C1 segment of cervical spinal cord (tissue), 14 donors: ENCODE measurements at places on chromosomes 2 and 18.
A peak's percentile ranks its signal among the peaks of the same experiment; 100 is the strongest.

DNA sequence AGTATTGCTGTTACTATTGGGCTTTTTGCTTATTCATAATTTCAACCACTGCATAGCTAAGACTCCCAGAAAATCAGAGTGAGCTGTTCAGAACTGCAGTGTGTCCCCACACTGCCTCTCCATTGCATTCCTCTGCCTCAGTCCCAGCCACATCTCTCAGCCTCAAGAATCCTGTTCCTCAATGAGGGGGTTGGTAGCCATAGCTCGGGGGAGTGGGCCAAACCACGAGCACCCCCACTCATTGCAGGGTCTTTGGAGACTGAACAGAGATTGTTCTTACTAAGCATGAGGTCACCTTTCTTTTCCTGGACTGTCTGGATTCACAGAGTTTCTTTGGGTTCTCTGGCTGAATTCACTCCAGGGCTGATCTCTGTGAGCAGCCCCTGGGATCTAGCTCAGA, 161.1 kb downstream of the GFPT1 start:
- no peak for DNase-seq

DNA sequence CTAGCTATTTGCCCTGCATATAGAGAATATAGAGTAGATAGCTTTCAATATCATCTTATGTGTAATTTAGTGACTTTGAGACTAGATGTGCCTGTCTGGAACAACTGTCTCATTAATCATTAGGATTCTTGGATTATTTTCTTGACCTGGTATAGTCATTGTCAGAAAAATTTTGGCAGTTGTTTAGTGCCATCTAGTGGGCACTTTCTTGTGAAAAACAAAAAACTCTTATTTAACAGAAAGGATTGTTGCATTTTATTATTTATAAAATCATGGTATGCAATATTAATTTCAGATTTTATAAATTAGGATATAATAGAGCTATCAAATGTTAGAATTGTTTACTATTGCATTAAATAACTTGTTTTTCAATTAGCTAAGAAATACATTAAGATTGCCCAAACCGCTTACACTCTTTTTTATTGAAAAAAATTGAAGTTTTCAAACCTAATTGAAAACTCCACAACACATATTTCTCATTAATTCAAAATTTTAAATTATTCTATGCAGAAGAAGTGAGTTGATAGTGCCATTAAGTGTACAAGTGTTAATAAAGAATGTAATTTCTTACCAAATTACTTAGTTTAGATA, 80.3 kb downstream of the DYNAP start:
- DNase-seq = no peak

- no peak for DNase-seq
Observed at GRCh38 chr2:169324581-169325260, 37.6 kb downstream of the LRP2 start.

DNA sequence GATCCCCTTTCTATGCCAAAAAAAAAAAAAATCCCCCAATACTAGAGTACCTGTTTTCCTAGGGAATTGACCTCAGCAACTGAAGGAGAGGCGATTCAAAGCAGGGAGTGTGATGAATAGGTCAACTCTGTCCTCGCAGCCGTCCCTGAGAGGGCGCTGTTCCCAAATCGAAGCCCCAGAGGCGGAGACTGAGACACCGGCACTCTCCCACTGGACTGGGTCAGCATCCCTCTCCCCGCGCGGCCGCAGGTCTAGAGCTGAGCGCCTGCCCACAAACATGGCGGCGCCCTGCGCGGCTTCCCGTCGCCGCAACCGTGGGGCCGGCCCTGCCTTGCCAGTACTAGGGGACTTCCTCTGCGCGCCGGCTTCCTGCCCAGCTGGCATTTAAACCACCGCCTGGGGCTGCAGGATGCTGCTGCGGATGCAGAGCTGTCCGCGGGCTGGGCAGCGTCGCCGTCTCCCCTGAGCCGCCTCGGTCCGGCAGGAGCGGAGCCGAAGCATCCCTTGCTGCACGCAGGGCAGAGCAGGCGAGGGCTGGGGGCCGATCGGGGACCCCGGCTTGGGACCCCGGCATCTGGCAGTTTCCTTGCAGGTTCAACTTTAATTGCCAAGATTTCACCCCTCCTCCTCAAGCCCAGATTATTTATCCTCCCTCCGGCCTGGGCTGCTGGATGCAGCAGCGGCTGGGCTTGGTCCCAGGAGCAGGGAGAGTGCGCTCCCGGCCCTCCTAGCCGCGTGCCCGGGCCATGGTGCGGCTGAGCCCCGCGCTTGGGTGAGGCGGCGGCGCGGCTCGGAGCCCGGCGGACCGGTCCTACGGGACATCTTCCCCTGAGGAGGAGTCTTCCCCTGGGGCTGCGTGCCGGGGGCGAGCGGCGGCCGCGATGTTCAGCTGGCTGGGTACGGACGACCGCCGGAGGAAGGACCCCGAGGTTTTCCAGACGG, at the start of gene EHD3:
Gene EHD3 (plus strand): TSS at position 412 of the 942 bp plus-strand sequence. CDS start 470 bp downstream, at position 882.
- peak; percentile 95 for DNase-seq

DNA sequence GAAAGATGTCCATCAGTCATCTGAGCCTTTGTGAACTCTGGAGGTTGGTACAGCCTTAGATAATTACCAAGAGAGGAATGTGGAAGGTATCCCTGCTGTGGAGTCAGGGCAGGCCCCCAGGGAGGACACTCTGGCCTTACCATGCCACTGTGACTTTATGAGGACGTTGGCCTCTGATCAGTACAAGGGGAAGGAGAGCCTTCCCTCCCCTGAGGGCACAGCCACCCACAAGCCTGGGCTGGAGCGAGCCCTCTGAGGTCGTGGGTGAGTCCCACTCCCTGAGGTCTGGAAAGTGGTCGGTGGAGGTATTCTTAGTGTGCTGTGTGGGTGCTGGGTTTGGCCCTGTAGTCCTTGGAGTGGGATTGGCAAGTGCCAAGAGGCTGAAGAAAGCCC, 91.6 kb downstream of the STPG4 start:
- DNase-seq = no peak

GRCh38 chr2:181430406-181431118, 26.6 kb upstream of the ITGA4 start:
- no peak for DNase-seq

GRCh38 chr2:43309935-43310334, 83.5 kb upstream of the ZFP36L2 start:
- DNase-seq = no peak

GRCh38 chr2:101725515-101726192, 28.1 kb downstream of the MAP4K4 start:
- DNase-seq = no peak

DNA sequence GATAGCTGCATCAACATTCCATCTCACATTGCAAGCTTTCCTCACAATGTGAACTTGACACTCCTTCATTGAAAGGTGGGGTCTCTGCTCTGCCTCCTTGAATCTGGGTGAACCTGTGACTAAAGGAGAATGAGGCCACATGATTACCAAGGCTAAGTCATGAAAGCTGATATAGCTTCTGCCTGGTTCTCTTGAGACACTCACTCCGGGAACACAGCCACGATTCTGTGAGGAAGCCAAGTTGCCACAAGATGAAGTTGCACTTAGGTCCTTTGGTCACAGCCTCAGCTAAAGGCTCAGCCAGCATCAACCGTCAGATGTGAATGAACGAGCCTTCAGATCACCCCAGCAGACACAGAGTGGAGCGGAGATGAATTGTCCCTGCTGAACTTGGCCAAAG, 94.7 kb upstream of the FAM136A start:
- no peak for DNase-seq

- no peak for DNase-seq
Observed at GRCh38 chr2:38030635-38031355, 45.2 kb downstream of the CYP1B1 start.

GRCh38 chr2:172829229-172829628, 93.6 kb downstream of the RAPGEF4 start:
- no peak for DNase-seq

DNA sequence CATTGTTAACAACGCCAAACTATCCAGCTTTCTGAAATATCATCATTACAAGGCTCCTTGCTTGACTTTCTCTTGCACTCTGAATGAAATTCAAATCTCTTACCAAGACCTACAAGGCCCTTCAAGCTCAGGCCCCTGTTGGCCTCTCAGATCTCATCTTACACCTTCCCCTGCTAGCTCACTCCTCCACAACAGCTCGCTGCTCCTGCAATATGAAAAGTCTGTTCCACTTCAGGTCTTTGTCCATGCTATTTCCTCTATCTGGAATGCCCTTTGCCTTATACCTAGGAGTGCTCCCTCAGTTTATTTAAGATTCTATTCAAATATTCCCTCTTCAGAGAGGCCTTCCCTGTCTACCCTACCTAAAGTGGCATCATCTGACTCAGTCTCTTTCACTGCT, 91.7 kb downstream of the SESTD1 start:
- no peak for DNase-seq

DNA sequence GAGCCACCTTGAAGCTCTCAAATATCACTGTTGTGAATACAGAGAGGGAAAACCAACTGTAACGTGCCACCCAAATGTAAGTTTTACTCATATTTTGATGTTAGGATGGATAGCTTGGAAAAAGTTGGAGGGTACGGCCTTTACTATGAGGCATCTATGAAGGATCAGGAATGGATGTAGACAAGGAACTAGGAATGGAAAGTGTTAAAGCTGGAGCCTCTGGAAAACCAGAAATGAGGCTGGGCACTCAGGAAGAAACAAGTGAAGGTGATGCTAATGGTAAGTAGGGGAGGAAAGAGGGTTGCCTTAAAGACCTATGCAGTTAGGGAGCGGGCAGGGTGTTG, 204 bp downstream of the TXNDC2 start:
- DNase-seq = no peak

- no peak for DNase-seq
Observed at GRCh38 chr2:36941867-36942266, 24.5 kb downstream of the STRN start.

- no peak for DNase-seq
Observed at GRCh38 chr2:106812383-106812782, 73.6 kb downstream of the ST6GAL2 start.

- no peak for DNase-seq
Observed at GRCh38 chr2:48566592-48567310, 36.8 kb downstream of the STON1 start.

DNA sequence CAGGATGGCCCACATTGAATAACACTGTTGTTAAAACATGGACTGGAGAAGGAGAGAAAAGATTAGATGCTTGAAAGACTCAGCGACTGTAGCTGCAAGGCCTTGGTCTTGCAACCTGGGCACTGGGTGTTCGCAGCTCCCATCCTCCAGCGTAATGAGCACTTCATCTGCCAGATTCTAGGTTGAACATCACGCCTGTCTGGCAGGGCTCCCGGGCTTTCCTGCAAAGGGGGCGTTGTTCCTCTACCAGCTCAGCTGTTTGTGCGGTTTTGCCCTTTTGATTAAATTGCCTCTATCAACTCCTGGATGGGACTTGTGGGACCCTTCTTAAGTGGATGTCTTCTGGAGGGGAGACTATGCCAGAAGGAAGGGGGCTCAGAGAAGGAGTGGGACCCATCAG, 215.4 kb downstream of the KLHL29 start:
- DNase-seq = no peak

DNA sequence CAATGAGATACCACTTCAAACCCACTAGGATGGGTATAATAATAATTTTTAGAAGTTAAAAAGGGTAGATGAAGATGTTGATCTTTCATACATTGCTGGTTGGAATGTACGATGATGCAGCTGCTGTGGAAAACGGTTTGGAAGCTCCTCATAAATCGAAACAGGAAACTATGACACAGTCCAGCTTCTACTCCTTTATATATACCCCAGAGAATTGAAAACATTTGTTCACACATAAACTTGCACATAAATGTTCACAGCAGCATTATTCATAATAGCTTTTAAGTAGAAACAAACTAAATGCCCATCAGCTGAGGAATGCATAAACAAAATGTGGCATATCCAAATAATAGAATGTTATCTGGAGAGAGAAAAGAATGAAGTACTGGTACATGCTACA, 95.0 kb downstream of the STRADB start:
- DNase-seq = no peak

- no peak for DNase-seq
Observed at GRCh38 chr2:70685771-70686171, 82.2 kb downstream of the ADD2 start.

GRCh38 chr2:200219309-200220113, 87.0 kb upstream of the SPATS2L start:
- no peak for DNase-seq

GRCh38 chr2:51866361-51866760, 834.4 kb upstream of the NRXN1 start:
- DNase-seq = no peak

DNA sequence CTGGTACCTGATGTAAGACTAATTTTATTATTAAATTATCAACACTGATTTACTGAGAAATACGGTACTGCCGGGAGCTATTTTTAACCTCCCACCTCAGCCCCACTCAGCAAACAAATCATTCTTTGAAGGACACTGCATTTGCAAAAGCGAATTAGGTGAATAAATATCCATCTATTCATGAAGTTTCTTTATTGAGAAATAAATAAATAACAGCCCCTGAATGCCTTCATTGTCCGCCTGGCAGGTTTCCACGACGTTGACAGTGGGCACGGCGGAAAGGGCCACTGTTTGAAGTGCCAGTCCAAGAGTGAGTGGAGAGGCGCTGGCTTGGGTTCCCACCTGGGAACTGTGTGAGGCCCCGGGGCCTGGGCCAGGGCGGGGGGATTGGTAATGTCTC, 15.7 kb downstream of the C1QL2 start:
- peak; percentile 65 for DNase-seq

DNA sequence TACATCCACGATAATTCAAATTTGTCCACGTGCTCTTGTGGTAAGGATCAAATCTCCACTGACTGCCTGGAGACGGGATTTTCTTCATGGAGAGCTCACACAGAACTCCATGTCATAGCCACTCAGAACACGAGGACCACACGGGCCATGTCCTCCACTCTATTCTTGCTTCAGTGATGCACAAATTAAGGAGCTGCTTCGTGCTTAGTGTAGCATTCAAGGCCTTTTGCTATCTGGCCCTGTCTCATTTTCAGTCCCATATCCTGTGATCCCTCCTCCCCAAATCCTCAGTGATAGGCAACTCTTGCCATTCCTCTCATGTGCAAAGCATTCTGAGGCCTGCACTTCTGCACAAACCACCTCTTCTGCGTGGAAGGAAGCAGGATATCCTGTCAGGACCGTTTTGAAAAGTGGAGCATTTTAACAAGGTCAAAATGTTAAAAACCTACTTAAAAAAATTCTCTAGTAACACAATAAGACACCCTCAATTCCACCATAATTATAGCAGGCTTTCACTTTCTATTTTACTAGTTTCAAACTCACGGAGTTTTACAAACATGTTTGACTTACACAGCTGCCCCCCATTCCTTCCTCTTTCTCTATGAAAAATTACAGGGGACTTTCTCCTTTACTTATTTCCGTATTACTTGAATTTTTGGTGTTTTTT, 35.2 kb downstream of the ST3GAL5 start:
- no peak for DNase-seq
